Adipocyte (in vitro differentiated cells): ENCODE measurements at places on chromosomes 12 and 14.

- DNase-seq = peak; percentile 81
These were observed 1970.2 kb upstream of the FLRT2 start for GRCh38 chr14:83559721-83560120.

GRCh38 chr12:12954356-12954755 is 2.4 kb upstream of the GPRC5D start:
- peak; percentile 32 for DNase-seq

- peak; percentile 9 for DNase-seq
These were observed 130.1 kb upstream of the LHX5 start for GRCh38 chr12:113601656-113602263.

- DNase-seq = no peak
These were observed 224.6 kb upstream of the FOXN3 start for GRCh38 chr14:89641495-89642175.

- peak; percentile 60 for DNase-seq
These were observed 666.6 kb downstream of the NRXN3 start for GRCh38 chr14:78836777-78837176.

DNA sequence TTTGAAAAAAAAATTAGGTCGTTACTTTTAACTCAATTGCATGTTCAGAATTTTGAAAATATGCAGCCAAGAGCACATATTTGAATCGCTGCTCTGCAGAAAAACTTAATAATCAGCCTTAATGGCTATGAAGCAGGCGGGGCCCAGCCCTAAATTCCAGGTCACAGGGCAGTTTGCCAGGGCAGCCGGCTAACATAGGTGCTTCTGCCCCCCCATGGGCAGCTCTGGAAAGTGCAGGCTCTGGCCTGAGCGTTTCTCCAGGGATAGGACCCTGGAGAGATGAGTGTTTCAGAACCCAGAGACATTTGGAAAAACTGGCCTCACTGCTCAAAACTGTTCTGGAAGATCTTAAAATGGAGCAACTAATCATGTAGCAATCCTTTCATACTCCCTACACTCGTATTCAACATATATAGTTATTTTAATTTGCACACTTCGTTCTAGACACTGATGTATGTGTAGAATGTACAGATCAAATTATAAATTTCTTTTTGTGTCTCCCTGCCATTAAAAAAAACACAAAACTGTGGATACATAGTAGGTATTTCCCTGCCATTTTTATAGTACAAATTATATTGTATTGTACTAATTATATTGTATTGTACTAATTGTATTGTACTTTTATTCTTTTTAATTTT is 26.0 kb upstream of the PTGR2 start:
- peak; percentile 93 for DNase-seq

- DNase-seq = no peak
These were observed 25.5 kb upstream of the GSC start for GRCh38 chr14:94795372-94795771.
